8988T (cell line): ENCODE measurements at places on chromosomes 1 and 21.

- DNase-seq: no peak
Measured at GRCh38 chr1:181405584-181405983, 77.7 kb upstream of the CACNA1E start.

DNA sequence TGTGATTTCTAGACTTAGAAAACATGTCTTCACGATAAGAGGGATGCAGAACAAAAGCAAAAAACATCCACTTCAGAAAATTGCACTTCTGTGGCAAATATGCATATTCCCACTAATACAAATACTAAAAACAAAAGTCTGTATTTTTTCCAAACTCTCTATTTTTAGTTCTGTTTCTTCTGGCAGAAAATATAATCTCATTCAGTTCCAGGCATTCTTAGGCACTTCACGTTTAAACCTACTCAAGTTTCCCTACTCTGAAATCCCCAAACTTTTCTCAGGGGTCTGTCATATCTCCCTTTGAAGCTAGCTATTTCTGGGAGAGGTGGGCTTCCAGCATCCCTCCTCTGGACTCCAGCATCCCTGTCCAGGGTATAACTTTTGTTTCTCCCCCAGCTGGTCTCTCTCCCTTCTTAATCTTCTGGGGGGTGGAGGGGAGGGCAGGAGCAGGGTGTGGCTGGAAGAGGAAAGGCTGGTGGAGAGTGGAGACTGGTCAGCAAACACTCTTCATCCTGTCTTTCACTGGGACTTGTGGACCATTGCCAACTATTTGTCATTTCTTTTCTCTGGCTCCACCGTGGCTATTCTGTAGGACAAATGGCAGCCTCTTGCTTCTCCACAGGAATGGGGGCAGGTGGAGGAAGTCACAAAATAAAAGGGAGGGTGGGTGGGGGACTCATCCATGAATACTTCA is 19.6 kb upstream of the NCF2 start:
- no peak for DNase-seq

DNA sequence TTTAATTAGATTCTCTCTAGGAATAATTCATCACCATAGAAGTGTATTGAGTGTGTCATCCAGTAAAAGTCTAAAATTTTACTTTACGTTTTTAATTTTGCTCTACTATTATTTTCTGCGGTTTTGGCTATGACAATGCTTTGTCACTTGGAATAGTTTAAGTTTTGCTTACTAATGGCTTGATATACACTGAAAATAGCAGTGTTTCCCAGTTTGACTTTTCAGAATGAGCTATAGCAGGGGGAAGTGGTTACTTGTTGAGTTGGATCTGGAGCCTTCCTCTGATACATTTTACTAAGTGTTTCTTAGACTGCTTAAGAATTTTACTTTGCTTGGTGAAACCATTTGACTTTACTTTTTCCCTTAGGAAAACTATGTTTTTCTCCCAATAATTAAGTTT is 5.0 kb downstream of the DNAJC16 start:
- no peak for DNase-seq

- DNase-seq: no peak
Measured at GRCh38 chr1:9503001-9503675, 36.1 kb upstream of the SLC25A33 start.

GRCh38 chr1:117664314-117664713 is 58.5 kb downstream of the TENT5C start:
- DNase-seq: no peak

DNA sequence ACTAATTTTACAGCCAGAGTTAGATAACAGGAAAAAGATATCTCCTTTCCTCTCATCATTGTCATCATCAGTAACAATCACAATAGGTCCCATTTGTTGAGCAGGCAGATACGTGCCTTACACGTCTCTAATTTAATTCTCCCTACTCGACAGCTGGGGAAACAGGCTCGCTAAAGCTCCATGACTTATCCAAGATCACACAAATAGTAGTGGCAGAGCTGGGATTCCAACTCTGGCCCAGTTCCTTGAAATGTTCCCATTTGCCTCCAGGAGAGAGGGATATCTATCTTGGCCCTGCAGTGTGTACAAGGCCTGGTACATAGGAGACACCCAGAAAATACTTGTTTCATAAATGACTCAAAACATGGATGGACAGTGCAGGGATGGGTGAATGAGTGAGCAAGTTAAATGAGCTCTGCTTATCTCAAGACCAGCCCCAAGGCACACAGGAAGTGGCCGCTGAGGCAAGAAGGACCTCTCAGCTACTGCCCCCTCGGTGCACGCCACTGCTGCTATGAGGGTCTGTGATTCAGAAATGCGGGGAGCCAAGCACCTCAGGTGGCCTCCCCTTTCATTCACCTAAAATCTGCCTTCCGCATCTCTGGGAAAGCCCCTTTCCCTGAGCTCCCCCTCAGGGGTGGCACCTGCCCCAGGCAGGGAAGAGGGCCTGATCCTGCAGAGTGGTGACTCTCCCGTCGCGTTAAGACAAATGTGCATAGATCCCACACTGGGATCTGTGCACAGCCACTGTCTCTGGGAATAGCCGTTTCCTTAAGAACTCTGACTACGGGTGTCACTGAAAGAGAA is 3.6 kb downstream of the KCNN3 start:
- DNase-seq: no peak

DNA sequence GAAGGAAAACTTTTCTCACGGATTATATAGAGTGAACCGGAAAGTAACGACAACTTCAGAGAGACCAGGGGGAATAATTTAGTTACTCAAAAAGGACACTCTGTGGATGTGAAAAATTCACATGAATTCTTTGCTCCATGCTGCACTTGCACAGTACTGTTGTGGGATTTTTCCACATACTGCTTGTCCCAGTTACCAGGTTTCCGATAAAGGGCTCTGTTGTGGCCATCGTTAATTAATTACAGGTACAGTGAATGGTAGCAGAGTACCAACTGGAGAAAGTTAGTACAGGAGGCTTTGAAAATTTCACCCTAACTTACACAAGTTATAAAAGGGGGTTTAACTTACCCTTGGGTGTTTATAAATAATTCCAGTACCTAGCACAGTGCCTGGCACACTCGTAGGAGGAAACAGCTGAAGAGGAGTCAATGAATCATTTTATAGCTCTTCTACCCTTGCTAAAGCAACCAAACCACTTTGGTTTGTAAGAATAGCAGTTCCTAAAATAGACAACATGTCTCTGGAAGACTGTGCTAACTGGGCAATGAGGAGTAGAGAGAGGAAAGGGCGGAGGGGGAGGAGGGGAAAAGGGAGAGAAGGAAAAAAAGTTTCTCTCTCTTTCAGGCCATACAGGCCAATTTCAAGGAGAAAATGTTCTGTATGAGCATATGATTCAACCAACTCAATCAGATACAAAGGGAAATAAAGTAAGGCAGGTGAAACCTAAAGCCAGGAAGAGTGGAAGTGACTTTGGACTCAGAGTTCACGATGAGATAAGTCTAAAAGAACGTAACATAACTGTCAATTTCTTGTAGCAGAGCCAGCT is 98.3 kb upstream of the MAGI3 start:
- DNase-seq: no peak
